ENCODE measurements at places on chromosomes 3 and 15.

GRCh38 chr3:86828751-86829150 lies 162.2 kb downstream of the VGLL3 start:
- no peak for DNase-seq

DNA sequence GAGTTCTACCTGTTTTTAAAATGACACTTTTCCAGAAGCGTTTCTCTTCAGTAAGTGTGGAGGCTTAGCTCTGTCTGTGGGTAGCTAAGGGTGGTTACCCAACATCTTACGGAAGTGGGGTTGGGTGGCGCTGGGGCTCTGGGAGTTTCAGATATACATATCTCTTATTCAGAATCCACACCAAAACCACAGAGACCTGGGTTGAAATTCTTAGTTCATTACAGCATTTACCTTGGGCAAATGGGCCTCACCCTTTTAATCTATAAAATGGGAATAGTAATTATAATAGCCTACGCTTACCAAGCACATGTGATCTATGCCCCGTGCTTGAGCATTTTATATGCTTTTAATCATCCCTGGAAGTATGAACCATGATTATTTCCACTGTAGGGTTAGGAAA lies 9.4 kb downstream of the PTPRG start:
- no peak for DNase-seq

DNA sequence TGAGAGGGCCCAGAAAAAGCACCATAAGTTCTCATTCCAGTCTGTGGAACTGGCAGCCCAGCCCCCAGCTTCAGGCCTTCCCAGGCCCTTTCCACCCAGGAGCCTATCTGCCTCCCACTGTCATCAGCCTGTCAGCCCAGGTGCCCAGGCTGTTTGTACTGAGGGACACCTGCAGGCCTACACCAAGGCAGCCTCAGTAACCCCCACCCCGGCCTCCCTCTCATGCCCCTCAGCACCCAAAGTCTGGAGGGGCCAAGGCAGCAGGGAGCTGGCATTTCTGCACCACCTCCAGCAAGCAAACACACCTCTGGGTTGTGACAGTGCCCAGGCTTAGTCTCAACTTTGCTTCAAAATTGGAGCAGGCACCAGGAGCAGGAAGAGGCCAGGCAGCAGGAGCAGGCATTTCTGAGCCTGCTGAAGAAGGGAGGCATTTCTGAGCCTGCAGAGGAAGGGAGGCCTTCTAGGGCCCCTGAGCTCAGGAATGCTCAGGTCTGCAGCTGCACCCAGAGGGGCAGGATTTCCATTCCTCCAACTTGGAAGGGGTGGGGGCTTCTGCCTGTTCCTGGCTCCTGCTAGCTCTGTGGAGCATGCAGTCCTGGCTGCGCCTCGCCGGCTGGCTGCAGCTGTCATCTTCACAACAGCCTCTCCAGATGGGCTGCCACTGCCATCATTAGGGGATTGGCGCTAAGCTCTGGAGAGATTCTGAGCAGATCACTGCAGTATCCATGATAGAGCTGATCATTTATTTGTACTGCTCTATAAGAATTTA lies 396.1 kb downstream of the UNC13C start:
- DNase-seq, result no peak

- peak; percentile 0 for DNase-seq
Observed at GRCh38 chr15:45521596-45522327, 793 bp downstream of the SLC30A4 start.

DNA sequence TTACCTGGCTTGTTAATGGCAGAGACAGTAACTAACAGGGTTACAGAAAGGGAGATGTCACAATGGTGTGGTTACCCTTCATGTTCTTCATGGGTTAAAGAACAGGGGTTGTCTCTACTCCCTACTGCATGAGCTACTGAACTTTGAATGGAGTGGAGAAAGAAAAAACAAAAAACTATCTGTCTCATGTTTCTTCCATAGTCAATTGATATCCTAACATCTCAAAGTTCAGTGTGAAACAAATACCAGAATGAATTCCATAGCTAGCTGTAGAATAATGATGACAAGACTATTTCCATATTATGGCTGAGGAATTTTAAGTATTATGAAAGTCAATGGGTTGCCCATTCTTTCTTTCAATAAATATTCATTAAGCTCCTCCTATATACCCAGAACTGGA lies 161.3 kb upstream of the LPP start:
- no peak for DNase-seq

GRCh38 chr3:47134311-47134710 lies 29.6 kb downstream of the SETD2 start:
- no peak for DNase-seq

DNA sequence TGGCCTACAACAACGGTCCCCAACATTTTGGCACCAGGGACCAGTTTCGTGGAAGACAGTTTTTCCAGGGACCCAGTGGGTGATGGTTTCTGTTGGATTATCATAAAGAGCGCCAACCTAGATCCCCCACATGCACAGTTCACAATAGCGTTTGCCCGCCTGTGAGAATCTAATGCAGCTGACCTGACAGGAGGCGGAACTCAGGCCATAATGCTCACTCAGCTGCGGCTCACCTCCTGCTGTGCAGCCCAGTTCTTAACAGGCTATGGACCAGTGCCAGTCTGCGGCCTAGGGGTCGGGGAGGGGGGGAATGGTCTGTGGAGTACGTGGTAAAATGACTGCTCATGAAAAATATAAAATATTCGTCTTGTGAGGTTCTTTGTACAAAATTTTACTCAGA lies 518.5 kb upstream of the CADM2 start:
- DNase-seq, result no peak

DNA sequence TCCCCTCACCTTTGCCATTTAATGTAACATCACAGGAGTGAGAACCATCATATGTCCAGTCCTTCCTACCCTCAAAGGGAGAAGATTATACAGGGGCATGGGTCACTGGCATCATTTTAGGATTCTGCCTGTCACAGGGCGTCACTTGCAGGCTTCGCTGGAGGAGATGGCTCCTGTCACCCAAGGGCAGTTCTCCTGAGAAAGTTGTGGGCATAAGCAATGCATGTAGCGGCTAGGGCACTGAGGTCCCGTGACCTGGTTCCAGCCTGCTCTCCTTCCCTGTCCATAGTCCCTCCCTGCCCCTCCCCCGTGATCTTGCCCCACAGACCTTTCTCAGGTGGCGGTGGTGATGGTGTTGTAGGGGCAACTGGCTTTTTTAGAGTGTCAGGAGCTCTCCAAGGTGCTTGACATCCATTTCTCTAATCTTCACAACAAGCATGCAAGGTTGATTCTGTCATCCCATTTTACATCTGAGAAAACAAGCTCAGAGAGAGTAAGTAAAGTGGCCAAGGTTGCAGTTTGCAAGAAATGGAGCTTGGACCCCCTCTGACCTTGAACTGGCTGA lies 241.5 kb upstream of the CTDSPL start:
- DNase-seq, result no peak

DNA sequence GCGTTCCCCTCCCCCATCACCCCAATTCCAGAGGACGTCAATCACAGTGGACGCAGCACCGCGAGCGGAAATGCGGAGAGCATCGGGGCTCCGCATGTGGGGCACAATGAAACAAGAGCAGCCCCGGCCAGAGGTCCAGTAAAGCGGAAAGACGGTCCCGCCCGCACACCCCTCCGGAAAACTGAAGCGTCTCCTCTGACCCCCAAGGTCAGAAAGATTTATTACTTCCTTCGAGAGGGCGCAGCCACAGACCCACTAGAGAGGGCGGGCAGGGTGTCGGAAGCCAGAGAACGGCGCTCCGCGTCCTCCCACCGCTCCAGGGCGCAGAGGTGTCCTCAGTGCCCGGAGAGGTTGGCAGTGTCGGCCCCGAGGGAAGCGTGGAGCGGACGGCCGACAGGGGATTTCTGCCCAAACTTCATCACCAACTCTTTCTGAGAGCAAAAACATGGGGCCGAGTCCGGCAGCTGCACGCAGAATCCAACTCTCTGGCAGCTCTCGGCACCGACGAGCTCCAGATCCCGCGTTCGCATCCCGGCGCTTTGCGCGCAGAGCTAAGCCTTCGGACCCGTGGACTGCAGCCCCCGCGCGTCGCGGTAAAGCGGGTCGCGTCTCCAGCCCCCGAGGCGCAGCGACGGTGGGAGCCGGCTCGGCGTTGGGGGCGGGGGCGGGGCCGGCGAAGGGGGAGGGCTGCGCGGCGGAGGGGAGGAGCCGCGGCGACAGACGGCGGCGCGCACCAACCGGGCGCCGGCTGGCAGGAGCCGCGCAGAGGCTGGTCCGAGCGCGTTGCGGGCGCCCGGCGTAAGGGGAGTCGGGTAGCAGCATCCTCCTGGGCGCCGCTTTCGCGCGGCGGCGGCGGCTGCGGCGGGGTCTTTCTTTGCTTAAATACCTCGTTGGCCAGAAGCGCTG lies at the start of gene CHST2:
CHST2 (plus strand) TSS at position 763 of the 906 bp plus-strand sequence. CDS start 1,046 bp downstream, outside the sequence.
- peak; percentile 13 for DNase-seq

- no peak for DNase-seq
Observed at GRCh38 chr3:112084980-112085705, 1.0 kb upstream of the C3orf52 start.

DNA sequence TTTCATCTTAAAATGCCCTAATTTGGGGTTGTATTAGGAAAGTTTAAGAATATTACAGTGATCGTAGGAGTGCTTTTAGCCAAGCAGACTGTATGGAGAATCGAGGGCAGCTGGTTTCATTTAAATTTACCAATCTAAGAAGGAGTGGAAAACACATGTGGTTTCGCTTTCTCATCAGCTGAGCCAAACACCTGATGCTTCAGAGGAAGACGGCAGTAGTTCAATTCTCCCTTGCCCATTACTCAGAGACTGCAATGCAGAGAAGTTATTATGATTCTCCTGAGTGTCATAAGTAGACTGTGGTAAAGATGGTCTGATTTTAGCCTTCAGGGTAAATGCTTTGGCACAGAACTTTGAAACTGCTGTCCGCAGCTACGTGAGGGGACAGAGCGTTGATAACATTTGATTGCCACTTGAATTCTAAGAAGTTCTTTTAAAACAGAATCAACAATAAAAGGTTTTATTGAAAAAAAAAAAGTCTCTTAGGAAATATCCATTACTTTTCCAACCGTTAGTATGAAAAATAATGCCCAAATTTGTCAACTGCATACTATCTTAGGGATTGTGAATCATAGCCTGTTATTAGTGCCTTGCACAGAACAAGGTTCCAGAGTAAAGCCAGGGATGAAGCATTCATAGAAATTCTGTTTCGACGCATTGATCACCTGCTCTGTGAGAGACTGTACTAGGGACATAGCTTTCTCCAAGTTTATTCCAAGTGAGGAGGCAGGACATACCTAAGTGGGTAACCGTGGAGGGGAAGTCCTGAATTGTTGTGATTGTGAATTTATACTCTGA lies 25.6 kb downstream of the LYSMD4 start:
- DNase-seq, result no peak

GRCh38 chr3:25423780-25424588 lies 4.1 kb upstream of the RARB start:
- DNase-seq, result no peak

- DNase-seq, result no peak
Observed at GRCh38 chr15:80752204-80752603, 27.0 kb upstream of the CEMIP start.

DNA sequence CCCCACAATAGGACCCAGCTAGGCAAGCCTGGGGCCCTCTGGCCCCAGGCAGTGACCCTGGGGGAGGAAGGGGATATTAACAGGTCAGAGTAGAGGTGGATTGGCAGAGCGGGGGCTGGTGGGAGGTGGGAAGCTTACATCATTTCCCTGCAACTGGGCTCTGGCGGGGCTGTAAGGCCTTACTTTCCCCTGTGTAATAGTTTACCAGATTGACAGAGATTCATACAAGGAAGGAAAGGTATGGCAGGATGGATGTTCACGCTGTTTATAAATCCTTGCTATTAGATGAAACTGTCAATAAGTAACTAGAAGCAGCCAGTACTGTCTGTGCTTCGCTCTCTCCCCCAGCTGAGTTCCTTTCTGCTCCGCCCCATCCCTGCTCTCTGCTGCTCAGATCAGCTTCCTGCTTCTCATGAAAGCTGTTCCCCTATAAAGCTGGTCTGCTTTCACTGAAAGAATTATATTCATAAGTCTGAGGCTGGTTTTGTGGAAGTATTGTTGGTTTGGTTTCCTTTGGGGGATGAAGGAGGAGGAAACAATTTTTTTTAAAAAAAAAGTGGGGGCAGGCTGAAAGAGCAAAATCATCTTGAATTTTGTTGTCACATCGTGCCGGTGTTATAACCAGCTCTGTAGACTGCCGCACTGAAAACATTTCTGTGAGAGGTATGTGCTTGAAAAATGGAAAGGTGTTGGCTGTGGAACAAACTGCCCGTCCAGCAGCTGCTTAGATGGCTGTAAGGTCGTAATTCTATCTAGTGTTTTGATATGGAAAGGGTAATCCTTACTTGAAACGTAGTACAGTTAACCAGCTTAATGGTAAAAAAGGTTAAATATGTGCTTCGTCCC lies 76.4 kb downstream of the BBX start:
- peak; percentile 18 for DNase-seq

DNA sequence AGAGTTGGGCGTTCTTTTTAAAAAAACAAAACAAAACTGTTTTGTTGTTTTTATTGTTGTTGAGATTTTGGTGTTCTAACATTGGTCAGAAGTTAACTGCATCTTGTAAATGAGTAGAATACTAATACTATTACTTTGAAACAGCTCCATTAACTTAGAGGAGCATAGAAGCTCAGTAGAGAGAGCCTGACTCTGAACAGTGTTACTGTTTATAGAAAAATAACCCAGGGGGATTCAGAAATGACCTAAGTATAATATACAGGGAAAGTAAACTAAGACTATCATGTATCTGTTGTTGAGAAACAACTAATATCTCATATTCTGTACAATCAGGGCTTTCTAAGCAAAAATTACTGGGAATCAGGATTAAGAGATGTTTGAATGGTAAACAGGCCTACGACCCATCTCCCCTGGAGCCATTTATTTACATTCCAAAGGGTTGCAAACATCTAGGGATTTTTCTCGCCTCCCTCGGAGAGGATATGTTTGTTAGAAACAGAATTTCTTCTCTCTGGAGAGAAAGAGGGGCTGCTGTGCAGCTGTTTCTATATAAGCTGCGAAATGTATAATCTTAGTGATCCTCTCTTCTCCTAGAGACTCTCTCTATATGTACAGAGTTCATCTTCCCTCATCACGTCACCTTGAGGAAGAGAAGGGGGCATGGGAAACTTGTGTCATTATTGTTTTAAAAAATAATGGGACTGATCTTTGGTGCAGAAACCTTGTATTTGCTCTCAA lies 827.5 kb upstream of the DPPA4 start:
- no peak for DNase-seq

GRCh38 chr15:74133694-74134386 lies 3.5 kb downstream of the ISLR2 start:
- no peak for DNase-seq

DNA sequence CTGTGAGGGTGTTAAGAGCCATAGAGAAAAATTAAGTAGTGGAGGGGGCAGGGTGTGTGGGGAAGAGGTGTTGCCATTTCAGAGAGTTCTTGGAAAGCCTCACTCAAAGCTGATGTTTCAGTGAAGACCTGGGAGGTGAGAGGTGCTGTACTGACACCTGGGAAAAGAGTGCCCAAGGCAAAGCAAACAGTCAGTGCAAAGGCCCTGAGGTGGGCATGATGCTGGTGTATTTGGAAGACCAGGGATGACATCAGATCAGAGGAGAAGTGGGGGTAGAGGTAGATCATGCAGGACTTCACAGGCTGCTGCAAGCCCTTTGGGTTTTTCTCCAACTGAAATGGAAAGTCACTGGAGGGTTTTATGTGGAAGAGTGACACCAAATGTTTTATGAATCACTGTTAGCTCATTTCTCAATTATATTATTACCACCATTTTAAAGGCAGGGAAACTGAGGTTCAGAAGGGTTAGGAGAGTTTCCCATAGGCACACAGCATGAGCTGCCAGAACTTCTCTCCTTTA lies 42.8 kb upstream of the SMAD3 start:
- DNase-seq, result no peak

GRCh38 chr3:52283306-52283705 lies 4.3 kb upstream of the GLYCTK start:
- no peak for DNase-seq

- DNase-seq, result no peak
Observed at GRCh38 chr15:58049520-58050227, 15.8 kb downstream of the ALDH1A2 start.
